SW480 (cell line): ENCODE measurements at places on chromosomes 5 and 9.

GRCh38 chr5:6733411-6734242 lies 20.4 kb downstream of the TENT4A start:
- no peak for DNase-seq

- DNase-seq = no peak
Observed at GRCh38 chr9:94818178-94818541, 91.7 kb downstream of the AOPEP start.

DNA sequence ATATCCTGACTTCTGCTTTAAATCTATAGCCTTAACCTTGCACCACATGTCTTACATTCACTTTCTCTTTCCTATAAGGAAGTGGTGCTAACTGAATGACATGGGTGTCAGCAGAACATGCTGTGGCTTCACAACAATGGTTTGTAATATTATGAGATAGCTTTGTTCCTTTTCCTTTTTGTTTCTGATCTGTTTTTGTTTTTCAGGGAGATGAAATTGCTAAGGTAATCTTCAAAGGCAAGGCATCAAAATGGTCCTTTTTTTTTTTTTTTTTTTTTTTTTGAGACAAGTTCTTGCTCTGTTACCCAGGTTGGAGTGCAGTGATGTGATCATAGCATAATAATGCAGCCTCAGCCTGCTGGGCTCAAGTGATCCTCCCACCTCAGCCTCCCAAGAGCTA lies 53.6 kb upstream of the RANBP6 start:
- DNase-seq = no peak

- DNase-seq = no peak
Observed at GRCh38 chr5:162842727-162843126, 594.7 kb upstream of the CCNG1 start.

GRCh38 chr5:125152044-125152443 lies 405.6 kb upstream of the ZNF608 start:
- no peak for DNase-seq

DNA sequence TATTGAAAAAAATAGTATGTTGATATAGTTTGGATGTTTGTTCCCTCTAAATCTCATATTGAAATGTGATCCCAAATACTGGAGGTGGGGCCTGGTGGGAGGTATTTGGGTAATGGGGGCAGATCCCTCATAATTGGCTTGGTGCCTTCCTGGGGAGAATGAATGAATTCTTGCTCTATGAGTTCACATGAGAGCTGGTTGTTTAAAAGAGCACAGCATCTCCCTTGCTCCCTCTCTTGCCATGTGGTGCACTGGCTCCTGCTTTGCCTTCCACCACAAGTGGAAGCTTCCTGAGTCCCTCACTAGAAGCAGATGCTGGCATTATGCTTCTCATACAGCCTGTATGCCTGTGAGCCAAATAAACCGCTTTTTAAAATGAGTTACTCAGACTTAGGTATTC lies 154.8 kb downstream of the ADAMTS6 start:
- no peak for DNase-seq

- DNase-seq = no peak
Observed at GRCh38 chr5:61993295-61993927, 312.6 kb upstream of the KIF2A start.

DNA sequence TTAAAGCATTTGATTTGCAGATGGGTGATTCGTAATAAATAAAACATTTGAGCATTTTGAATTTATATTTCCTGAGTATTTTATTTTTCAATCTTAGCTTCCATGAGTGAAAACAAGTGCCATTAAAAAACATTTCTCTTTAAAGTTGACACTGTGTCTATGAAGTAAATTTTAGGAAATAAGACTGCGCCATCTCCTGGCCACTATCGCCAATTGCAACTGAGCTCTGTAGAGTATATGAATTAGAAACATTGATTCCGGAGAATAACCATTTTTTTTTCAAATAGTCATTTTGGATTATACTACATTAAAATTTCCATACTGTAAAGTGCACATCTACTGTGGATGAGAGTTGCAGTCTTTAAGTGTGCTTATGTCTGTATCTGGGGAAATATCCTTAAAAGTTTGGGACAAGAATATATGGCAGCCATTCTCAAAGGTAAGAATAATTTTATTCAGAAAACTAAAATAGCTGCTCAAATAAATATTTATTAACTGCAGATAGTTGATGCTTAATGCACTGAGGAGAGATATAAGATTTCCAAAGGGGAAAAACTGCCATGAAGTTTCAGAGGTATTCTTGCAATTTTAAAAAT lies 5.9 kb downstream of the DMRTA1 start:
- DNase-seq = peak; percentile 15

DNA sequence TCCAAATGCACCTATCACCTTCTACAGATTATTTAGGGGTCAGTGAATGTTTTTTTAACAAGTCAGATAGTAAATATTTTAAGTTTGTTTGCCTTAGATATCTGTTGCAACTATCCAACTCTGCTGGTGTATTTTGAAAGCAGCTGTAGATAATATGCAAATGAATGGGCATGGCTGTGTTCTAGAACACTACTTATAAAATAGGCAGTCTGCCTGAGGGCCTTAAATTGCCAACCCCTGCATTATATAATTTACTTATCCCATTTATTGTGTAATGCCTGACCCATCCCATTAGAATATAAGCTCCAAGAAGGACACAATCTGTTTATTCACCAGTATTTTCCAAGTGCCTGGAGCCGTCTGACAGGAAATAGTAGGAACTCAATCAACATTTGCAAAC lies 149.0 kb downstream of the TTC39B start:
- no peak for DNase-seq

DNA sequence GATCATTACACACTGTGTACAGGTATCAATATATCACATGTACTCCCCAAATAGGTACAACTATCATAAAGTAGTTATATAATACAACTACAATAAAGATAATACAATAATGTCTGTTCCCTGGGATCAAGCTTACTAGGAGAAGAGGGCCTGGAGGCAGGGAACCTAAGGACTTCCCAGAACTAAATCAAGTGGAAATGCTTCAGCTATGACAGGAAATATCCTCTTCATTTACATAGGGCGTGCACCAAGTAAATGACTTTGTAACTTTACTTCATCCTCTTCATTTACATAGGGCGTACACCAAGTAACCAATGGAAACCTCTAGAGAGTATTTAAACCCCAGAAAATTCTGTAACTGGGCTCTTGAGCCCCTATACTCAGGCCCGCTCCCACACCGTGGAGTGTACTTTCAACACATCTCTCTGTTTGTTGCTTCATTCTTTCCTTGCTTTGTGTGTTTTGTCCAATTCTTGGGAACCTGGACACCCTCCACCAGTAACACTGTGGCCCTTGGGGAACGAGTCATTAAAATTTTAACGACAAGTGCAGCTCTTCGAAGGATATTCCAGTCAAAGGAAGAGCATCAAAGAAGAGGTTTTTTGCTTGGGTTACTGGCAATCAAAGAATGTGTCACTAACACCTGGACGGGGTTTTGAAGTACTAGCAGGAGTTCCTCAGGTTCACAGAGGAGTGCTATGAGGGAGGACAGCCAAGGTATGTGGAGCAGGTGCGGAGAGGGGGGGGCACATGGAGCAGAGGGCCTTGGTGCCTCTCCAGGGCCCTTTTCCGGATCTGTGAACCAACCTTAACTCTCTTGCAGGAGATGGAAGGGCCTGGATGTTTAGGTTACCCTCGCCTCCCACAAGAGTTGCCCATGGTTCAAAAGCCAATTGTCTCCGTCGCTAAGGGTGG lies 106.6 kb upstream of the DAP start:
- DNase-seq = no peak

DNA sequence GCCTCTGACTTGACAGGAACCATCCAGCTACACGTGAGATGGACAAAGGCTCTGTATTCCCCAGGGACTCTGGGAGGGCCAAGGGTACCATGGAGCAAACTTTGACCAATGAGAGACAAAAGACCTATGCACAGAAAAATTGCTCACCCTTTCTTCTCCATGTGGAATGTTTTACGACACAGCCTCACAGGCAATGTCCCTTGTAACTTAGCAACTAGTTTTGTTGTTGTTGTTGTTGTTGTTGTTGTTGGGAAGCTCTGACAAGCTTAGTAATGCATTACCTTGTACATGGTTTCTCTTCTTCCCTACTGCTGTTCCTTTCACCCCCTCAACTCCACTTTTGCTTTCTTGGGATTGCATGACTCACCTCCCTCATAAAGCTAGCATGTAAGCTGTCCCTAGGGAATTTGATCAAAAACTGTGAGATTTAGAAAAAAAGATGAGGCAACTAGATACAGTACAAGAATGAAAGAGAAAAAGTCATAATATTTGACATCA lies 550.9 kb downstream of the RAB3C start:
- no peak for DNase-seq

GRCh38 chr9:37564916-37565315 lies 11.3 kb downstream of the FBXO10 start:
- DNase-seq = no peak

DNA sequence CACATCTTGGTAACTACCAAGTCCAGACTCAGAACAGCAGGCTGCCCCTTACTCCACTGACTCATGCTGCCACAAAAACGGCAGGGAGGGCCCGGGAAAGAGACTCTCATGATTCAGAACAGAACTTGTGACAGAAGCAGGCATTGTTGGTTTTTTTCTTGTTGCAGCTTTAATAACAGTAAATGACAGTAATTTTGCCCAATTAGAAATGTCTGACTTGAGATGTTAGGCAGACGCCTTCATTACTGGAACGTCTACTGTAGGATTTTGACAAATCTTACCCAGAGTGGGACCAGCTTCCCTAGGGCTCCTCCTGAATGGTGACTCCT lies 77.9 kb downstream of the SEMA5A start:
- DNase-seq = peak; percentile 22

- no peak for DNase-seq
Observed at GRCh38 chr5:79794347-79794746, 104.7 kb downstream of the CMYA5 start.

- no peak for DNase-seq
Observed at GRCh38 chr9:91085517-91086291, 276.0 kb downstream of the AUH start.

DNA sequence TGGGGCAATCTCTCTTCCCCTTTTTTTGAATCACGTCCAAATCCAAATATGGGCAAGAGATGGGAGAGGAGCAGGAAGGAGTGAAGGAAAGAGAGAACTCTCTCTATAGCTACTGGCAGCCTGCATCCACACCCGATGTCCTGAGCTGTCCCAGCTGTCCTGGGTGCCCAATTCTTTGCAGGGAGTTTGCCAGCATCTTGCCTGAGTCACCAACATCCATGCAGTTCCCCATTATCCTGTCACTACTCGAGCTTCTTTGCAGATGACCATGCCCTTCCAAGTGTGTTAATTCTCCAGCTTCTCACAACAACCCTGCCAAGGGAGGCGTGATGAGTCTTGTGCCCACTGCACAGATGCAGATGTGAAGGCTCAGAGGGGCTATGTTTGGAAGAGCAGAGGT lies 127.1 kb downstream of the NSG2 start:
- no peak for DNase-seq
